Osteocyte (in vitro differentiated cells): ENCODE measurements at places on chromosomes 7 and 10. TPM values are rescaled to one million over a fixed set of nuclear protein-coding genes. Genes with fewer than 3 reads are reported as not detected.
A peak's percentile ranks its signal among the peaks of the same experiment; 100 is the strongest.

DNA sequence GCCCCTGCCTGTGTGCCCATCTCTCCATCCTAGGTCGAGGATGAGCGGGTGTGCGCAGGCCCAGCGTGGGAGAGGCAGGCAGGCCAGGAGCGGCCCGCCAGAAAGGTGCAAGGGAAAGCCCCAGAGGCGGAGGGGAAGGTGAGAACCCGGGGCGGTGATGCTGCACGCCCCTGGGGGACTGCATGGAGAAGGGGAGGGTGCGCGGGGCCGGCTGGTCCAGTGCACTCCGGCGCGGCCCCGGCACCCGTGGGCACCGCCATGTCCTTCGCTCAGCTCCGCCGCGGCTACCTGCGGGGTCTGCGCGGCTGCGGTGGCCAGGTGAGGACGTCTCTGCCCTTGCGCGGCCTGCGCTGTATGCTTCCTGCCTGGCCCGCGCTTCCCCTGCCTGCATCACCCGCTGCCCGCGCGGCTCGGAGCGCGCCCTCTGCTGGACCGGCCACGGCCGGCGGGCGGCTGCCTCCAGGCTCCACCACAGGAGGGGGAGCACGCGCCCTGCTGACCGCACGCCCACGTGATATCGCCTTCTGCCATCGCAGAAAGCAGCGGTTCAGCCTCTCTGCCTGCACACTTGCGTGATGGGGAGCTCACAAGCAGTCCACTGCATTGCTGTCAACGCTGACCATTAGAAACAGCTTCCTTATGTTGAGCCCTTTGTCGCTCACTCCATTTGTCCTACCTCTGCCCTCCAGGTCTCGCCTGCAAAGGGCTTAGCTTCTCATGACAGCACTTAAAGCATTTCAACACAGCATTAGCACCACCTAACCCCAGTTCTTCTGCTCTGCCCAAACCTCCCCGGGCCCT is 73.9 kb downstream of the CXCL12 start:
- peaks cover 20% of the 10 kb centered on the region for H3K4me1 ChIP-seq
- peak; percentile 92 for DNase-seq
- no peak overlapping the region for H3K27ac ChIP-seq
- H3K36me3 ChIP-seq = no peaks in the 10 kb centered on the region

Gene ANKRD22
- total RNA-seq = not detected in 2 replicates

GRCh38 chr10:28925121-28925663 is 247.9 kb downstream of the BAMBI start:
- H3K27me3 ChIP-seq = no peaks in the 10 kb centered on the region
- no peaks in the 10 kb centered on the region for H3K4me1 ChIP-seq
- DNase-seq = no peak
- H3K36me3 ChIP-seq = no peaks in the 10 kb centered on the region

DNA sequence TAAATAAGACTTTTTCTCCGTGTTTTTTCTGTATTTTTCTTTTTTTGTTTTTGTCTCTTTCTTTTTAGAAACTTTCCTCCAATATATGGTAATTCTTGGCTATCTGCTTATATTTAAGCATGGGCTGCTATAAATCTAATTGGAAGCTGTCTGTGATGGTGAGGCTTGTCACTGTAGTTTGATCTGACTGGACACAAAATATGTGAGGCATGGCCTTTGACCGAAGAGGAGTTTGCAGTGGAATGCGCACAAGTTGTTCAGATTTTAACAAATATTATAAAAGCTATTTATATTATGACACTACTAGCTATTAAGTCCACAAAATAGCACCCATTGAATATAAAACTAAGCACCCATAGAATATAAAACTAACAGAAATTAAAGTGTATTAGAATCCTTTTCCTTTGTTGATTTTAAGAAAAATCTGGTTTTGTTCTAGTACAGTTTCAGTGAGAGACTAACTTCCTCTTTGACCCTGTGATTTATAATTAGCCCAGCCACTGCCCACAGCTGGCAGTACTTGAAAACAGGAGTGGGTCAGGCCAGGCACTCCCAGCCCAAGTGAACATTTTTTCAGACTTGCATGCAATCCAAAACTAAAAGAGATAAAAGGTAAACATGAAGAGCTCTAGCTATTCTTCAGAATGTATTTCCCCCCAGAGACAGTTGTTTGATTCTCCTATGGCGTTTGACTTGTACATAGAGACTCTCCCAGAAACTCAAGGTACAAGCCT is 69.9 kb upstream of the FGL2 start:
- H3K4me3 ChIP-seq = no peak overlapping the region
- H3K27me3 ChIP-seq = no peaks in the 10 kb centered on the region
- peaks cover 2% of the 10 kb centered on the region for H3K36me3 ChIP-seq
- H3K27ac ChIP-seq = peak overlapping the region; percentile 58
- no peak for DNase-seq

- H3K36me3 ChIP-seq = peaks cover 25% of the 10 kb centered on the region
- H3K27ac ChIP-seq = no peak overlapping the region
- no peak overlapping the region for H3K4me3 ChIP-seq
- no peaks in the 10 kb centered on the region for H3K27me3 ChIP-seq
- no peak for DNase-seq
These were observed 44.6 kb upstream of the TSPAN13 start for GRCh38 chr7:16708980-16709379.

DNA sequence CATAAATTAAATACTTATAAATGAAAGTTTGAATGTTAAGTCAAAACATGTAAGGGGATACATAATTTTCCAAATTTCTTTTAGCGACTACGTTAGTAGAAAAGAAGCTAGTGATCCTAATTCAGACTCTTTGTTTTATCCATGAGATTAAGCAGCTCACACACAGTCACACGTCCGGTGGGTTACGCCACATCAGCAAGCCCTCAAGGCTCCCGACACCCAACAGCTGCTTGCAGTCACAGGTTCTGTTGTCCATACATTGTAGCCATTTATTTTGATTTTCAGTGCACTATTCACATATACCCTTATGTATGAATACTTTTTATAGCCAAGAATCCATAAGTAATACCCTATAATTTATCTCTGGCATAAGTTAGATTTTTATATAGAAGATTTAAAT is 39.5 kb downstream of the XRCC2 start:
- no peak overlapping the region for H3K27ac ChIP-seq
- no peak for DNase-seq
- no peaks in the 10 kb centered on the region for H3K27me3 ChIP-seq
- H3K4me3 ChIP-seq = no peak overlapping the region
- H3K4me1 ChIP-seq = no peaks in the 10 kb centered on the region

Gene CDC14C
- total RNA-seq = not detected in 2 replicates

DNA sequence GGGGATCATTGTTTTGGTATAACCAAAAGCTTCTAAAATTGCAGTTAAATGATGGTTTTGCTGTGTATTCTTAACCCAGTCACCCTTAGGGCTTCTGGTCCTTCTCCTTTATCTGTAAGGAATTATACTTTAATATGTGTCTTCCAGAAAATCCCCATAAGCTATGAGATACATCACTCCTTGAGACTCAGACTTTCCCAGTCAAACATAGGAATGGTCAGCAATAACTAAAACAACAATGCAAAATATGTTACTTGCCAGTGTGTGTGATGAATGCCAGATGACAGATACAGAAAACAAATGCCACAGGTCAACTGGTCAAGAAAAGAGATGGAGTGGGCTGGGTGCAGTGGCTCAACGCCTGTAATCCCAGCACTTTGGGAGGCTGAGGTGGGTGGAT is 10.1 kb downstream of the ADD3 start:
- peaks cover 39% of the 10 kb centered on the region for H3K4me1 ChIP-seq
- H3K4me3 ChIP-seq = no peak overlapping the region
- DNase-seq = no peak
- peaks cover 2% of the 10 kb centered on the region for H3K36me3 ChIP-seq
- H3K27ac ChIP-seq = peak overlapping the region; percentile 39

DNA sequence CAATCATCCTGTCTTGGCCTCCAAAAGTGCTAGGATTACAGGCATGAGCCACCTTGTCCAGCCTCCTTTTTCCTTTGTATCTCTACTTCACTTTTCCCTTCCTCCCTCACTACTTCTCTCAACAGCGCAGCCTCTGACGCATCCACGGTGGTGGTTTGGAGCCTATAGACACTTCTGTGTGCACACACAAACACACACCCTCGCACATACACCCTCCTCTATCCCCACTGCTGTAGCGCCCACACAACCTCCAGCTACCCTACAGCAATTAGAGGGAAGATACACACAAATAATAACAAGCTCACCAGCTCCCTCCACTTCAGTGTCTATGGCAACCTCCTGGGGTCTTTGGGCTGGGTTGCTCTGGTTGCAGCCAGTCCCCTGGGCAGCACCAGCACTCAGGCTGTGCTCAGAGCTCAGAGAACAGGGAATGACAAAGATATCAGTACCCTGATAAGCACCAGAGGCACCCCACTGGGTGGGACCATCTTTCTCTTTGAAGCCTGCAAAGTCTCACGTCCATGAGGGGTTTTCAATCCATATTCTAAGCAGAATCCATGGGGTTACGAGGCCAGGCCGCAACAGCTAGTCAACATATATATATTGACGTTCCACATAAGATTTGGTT is 3.3 kb upstream of the CAMK2G start:
- no peaks in the 10 kb centered on the region for H3K36me3 ChIP-seq
- no peak for DNase-seq
- no peak overlapping the region for H3K27ac ChIP-seq
- peaks cover 35% of the 10 kb centered on the region for H3K4me1 ChIP-seq

Gene FAM20C
- 132 and 143 TPM in 2 replicates for total RNA-seq

DNA sequence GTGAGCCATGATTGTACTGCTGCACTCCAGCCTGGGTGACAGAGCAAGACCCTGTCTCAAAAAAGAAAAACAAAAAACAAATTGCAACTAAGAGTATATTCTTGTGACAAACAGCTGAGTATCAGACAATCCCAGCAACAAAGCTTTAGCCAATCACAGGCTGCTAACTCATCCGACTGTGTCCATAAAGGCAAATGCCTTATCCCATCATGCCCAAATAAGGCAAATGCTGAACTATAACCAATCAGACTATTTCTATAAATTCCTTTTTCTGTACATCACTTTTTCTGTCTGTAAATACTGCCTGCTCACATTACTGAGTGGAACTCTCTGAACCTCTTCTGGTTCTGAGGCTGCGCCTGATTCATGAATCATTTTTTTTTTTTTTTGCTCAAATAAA is 37.5 kb upstream of the TAC1 start:
- no peak overlapping the region for H3K4me3 ChIP-seq
- no peaks in the 10 kb centered on the region for H3K4me1 ChIP-seq
- H3K36me3 ChIP-seq = no peaks in the 10 kb centered on the region
- no peaks in the 10 kb centered on the region for H3K27me3 ChIP-seq
- no peak for DNase-seq
- no peak overlapping the region for H3K27ac ChIP-seq

DNA sequence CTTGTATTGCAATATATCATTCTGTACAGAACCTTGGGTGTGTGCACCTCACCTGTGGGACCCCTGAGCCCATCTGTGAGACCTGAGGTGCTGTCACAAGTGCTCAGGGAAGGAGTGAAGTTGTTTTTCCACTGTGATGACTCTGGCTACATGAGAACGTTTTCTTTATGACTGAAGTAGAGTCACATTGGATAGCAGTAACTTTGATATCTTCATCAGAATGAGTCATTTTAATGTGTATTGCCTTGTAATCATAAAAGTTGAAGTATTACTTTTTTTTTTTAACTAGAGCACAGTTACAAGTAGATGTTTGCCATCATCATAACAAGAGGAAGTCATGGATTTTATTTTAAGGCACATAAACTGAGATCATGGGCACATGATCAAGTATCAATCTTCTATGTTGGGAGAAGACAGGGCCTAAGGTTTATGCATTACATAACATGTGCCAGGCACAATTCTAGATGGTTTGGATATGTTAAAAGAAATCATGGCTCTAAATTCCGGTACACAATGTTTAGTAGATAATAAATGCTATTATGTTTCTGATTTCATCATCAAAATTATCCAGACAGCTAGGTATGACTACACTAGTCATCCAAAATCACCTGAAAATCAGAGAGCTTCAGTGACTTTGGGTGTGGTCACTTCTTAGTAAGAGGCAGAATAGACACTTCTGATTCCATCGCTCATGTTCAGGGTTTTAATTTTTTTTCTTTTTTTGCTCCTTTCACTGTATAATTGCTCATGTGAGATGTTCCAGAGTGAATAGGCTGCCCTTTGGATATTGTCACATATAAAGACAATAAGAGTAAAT is 82.7 kb upstream of the KLF6 start:
- H3K4me1 ChIP-seq = no peaks in the 10 kb centered on the region
- H3K36me3 ChIP-seq = no peaks in the 10 kb centered on the region
- no peak overlapping the region for H3K27ac ChIP-seq

DNA sequence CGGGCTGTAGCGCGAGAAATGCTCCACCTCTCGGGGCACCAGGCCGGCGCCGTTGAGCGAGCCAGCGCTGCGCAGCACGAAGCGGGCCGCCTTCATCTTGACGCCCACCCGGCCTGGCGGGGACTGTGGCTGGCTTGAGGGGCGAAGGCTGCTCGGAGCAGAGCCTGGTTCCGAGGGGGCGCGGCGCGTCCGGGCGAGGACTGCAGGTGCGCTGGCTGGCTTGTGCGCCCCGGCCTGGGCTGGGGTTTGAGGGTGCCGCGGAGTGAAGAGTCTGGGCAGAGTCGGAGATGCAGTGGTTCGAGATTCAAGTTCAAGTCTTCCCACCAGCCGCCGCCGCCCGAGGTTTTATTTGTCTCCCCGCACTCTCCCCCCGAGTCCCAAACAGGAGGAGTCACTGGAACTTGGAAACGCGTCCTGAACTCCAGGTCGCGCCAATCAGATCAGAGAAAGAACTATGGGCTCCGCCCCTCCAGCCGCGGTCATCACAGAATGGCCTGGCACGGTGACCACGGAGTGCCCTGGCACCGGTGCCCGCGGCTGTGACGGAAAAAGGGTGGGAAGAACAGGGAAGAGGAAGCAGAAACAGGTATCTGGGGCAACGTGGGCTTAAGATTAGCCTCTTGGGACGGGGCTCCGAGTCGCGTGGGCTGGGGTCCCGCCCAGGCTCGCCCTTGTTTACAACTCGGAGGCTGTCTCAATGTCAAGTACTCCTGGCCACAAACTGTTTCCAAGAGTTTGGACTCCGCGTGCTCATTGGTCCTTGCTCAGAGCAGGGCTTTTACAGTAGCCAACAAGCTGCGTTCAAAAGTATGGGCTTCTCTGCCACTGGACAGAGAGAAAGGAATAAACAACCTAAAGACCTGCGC is at the start of gene PDK4:
Gene PDK4 (minus strand): TSS at position 319 of the 866 bp plus-strand sequence. CDS start 223 bp downstream, at position 96.
- DNase-seq = peak; percentile 85
- peak within 1 kb of the TSS; percentile 87 for H3K4me3 ChIP-seq
- peak within 1 kb of the TSS; percentile 82 for H3K27ac ChIP-seq
- no peaks in the 10 kb centered on the region for H3K36me3 ChIP-seq

Gene TRPV5
- not detected in 2 replicates for total RNA-seq

- H3K4me1 ChIP-seq = peaks cover 26% of the 10 kb centered on the region
- DNase-seq = no peak
- no peak overlapping the region for H3K27ac ChIP-seq
These were observed 1.6 kb downstream of the TAC1 start for GRCh38 chr7:97733276-97734161.

Gene COL26A1
- total RNA-seq = 124 and 128 TPM in 2 replicates
